ENCODE measurements at places on chromosomes 16 and 17.

GRCh38 chr16:27464626-27465482 is 62.9 kb downstream of the IL21R start:
- DNase-seq: no peak

DNA sequence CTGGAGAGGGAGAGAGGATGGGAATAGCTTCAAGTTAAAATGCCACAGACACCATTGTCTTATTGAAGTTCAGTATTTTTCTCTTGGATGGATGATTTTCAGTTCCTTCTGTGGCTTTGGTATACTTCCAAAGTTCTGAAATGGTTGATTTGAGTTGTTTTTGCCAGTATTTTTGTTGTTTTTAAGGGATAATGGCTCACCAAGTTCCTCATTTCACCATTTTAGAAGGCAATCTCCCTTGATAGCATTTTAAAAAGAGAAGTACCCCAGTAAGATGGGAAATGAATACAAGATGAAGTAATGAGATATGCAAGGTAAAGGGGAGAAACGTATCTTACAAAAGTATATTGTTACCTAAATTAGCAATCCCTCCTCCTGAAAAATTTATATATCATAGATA is 18.5 kb upstream of the SPDYE4 start:
- no peak for DNase-seq

- DNase-seq: peak; percentile 93
Measured at GRCh38 chr17:69575346-69575761, 160.9 kb downstream of the MAP2K6 start.

DNA sequence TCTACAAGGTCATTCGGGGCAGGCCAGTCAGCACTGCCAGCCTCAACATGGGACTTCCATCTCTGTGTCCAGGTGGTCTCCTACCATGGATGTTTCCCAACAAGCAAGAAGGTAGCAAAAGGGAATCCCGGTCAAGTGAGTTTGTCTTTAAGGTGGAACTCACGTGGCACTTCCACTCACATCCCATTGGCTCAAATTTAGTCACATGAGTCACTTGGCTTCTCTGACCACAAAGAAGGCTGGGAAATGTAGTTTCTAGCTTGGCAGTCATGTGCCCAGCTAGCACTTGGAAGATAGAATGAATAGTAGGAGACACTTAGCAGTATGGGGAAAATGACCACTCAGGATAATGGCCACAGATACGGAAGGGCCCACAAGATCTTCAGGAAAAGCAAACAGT is 106.6 kb downstream of the AIPL1 start:
- DNase-seq: no peak

- no peak for DNase-seq
Measured at GRCh38 chr16:76819226-76819916, 371.6 kb upstream of the MON1B start.

DNA sequence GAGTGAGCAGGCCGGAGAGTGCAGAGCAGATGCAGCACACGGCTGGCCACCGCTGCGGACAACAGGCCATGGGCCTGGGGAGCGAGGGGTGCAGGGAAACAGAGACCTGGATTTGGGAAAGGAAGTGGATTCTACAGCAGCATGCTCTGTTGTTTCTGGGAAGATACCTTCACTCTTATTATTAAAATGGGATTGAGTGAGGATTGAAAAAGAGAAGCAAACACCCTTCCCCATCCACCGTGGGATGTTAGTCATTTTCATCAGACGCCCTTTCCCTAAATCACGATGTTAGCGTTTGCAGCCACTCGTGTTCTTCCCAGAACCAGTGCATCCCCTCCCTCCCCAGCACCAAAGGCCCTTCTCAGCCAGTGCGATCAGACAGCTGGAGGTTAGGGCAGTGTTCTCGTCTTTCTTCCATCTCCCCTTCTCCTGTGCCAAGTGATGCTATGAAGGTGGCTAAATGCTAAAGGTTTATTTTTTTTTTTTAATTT is 196.5 kb upstream of the CHMP6 start:
- no peak for DNase-seq

- no peak for DNase-seq
Measured at GRCh38 chr16:75203096-75203495, 3.9 kb downstream of the CTRB2 start.

- DNase-seq: no peak
Measured at GRCh38 chr17:77566566-77567138, 391.9 kb upstream of the TNRC6C start.

DNA sequence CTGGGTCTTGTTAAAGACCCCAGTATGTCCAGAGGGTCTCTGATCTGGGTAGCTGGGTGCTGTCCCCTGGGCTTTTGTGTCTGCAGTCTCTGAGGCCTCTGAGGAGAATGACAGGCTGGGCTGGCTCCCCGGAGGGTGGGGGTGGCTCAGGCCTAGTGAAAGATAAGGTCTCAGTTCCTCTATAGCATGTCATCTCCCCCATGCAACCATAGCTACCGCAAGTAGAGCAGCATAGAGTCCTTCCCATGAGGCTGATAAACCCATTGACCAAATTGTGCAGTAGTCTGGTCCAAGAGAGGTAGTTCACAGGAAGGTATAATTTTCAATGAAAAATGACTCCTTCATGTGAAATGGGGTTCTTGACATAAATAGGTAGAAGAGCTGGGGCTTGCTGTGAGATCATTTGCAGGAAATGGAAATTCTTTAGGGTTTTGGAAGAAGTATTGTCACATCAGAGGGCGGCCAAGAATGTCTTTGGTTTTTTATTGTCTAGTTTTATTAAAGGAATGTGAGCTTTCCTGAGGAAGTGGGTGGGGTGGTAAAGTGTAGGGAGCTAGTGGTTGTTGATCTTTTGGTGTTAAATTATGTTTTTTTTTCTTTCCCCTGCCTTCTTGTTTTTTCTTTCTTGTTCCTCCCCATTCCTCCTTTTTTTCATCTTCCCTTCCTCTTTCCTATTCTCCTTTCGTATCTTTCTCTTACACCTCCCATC is 21.0 kb downstream of the SLC7A6OS start:
- no peak for DNase-seq
